Activated CD8-positive, alpha-beta memory T cell treated with anti-CD3 and anti-CD28 coated beads for 4 hours (primary cell): ENCODE measurements at places on chromosomes 5 and 9.

DNA sequence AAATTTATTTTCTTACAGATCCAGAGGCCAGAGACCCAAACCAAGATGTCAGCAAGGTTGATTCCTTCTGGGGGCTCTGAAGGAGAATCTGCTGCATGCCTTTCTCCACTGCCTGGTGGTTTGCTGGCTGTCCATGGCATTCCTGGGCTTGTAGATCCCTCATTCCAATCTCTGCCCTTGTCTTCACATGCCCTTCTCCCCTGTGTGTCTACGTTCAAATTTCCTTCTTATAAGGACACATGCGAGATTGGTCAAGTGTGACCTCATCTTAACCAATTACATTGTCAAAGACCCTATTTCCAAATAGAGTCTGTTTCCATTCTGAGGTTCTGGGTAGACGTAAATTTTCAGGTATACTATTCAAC lies 84.5 kb upstream of the RAI14 start:
- DNase-seq = no peak

- no peak for DNase-seq
These were observed 28.4 kb downstream of the PSAT1 start for GRCh38 chr9:78325343-78325742.

DNA sequence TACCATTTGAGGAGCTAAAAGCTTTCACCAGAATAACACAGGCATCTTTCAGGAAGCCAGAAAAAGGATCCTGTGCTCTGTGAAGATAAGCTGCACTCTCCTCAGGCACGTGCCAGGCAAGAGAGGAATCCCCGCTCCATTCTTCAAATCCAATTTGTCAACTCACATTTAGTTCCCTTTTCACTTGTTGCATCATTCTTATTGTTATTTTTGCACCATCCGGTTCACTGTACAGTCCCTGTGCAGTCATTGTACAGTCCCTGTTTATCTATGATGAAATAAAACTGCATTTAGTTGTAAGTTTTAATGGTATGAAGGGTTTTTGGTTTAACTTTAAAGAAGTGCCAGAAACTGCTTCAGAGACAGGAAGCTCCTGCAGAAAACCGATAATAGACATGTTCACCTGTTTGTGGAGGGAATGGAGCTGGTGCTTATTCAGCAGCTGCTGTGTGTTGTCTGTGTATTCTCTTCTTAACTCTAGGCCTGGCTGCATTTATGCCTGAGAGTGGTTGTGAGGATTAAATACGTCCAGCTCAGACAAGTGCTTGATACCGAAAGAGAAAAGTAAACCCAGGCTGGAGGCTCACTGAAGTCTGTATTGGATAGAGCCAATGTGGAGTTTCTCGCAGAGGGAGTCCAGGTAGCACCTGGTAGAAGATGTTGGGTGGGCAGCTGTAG lies 22.4 kb downstream of the IFNW1 start:
- DNase-seq = no peak

DNA sequence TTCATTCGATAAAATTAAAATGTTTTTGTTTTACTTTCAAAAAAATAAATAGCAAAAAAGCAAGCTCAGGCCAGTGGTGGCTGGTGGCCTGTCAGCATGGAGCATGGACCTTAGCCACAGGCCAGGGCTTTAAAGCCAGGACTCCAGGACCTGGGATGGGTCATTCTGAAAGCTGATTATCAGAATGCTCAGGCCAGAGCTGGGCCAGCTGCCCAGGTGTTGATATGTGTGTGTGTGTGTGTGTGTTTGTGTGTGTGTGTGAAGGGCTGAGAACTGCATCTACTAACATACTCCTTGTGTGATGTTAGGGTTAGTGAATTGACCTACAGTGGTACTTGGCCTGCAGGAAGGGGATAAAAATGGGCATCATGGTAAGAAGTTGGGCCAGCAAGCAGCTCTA lies 21.5 kb downstream of the PALM2AKAP2 start:
- DNase-seq = no peak
